Bone marrow (tissue), 2 donors: ENCODE measurements at places on chromosomes 11 and 22.
A peak's percentile ranks its signal among the peaks of the same experiment; 100 is the strongest.

- DNase-seq = no peak
Measured at GRCh38 chr11:1178906-1179305, 21.2 kb downstream of the MUC5AC start.

GRCh38 chr22:26004477-26004876, 164.8 kb upstream of the SEZ6L start:
- DNase-seq = no peak

GRCh38 chr22:30078320-30079311, 1.6 kb upstream of the HORMAD2 start:
- DNase-seq = no peak

DNA sequence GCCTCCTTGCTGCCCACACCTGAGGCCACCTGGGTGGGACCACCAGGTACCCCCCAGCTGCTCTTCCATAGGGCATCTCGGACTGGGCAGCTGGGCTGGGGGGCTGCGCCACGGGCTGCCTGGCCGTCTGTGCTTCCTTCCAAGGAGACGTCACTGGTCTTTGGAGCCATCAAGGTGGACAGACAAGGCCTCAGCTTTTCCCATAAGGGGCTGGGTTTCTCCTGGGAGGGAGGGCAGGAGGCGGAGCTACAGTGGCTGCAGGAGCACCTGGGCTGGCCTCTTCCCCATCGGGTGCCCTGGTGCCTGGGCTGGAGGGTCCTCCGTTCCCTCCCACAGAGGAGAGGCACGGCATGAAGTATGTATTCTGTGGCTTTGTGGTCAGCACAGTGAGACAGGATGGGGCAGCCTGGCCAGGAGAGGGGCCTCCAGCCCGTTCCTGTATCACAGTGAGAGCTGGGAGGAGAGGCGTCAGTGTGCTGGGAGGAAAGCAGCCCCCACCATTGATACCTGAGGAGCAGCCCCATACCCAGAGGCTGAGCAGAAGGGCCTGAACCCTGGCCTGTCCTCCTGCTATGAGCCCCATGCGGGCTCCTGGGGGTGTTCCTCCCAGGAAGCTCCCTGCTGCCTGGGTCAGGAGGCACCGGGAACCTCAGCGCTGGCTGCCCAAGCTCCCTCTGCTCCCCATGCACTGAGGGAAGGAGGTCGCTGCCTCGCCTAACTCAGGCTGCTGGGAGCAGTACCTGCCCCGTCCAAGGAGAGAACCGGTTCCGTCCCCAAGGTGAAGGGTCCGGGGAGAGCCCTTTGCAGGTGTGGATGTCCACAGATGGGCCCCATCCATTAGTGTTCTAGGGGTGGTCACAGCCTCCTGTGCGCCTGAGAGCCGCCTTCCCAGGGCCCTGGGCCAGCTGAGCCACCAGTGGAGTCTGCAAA, 1075.0 kb downstream of the BRD1 start:
- no peak for DNase-seq

- no peak for DNase-seq
Measured at GRCh38 chr11:34680206-34680605, 59.3 kb downstream of the EHF start.

DNA sequence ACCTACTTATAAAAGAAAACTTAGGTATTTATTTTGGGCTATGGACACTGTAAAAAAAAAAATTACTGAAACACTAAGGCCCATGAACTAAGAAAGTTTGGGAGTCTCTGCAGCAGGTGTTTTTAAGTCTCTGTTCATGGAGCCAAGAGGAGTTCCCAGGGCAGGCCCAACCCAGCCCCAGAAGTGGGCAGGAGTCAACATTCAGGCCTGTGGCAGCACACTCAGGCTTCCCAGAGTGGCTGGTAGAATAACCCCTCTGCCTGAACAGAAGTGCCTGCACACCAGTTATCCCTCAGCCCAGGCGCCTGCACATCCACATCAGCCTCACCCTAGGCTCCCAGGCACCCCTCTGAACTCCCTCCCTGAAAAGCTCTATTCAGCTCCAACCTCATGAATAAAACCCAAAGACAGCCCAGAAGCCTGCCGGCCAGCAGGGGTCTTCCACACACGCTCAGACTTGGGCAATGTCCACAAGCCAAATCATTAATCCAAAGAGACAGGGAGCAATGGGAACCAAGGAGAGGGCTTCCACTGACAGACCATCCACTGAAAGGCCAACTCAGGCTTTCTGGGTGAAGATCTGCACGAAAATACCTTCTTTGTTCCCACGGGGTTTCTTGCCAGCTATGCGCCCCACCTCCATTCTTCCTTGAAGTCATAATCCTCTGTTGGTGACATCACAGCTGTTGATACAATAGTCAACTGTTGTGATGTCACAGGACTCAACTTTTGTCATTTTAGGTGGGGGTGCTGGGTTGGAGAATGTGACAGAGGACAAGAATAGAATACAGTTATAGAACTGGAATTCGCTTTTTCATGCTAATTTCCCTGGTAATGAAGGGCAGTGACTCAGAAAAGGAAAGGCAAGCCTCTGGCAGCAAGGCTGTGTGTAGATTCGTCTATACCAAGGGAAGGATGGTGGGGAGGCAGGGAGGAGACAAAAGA, 83.7 kb downstream of the RPL27A start:
- DNase-seq = no peak

DNA sequence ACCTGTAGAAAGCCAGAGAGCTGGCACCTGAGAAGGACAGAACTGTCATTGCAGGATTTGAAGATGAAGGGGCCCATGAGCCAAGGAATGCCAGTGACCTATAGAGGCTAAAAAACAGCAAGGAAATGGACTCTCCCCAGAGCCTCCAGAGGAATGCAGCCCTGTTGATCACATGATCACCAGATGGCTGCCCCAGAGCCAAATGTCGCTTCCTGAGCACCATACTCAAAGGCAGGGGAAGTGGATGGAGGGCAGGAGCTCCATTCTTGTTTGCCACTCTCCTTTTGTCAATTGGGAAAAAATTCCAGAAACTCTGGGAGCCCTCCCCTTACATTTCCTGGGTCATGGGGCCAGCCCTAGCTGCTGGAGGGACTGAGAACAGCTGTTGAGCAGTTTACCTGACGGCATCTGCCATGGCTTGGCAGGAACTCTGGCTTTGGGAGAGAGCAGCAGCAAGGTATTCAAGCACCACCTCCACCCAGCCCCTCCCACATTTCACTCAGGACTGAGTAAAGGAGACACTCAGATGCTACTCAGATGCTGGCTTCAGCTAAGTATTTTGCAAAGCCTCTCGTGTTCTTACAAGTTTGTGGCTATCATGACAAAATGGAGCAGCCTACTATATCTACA, 46.9 kb downstream of the DKK3 start:
- no peak for DNase-seq

DNA sequence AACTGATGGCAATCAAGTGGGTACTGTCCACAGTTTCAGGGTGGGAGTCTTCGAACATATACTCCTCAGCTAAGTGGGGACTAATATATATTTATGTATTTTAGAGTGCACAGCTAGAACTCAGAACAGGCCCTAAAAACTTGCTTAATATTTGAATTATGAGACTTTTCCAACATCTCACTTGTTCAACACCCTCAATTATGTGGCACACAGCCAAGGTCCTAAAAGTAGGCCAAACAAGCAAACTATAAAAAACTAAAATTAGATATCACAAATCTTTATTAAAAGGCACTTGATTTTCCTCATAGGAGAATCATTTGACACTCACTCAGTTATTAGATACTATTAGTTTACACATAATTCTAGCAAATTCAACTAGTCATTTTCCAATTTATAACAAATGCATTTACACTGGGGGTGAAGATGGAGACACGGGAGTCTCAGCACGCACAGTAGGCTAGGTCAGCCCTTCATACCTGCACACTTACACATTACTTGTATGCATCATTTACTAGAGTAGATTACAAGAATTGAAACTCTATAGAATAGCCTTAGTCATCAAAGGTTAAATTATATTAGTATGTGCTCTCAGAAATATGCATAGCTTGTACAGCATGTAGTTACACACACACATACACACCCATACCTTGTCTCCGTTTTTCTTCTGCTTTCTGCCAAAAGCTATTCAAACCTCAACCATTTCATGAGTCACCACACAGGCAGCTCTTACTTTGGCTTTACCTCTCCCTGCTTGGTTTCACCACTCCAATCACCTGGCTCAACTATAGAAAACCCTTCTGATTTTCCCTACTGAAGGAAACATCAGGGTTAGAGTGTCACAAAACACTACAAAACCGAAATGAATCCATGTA, 171.5 kb downstream of the SBF2 start:
- DNase-seq = no peak

GRCh38 chr11:70142221-70142875, 60.7 kb upstream of the FADD start:
- DNase-seq = no peak

- no peak for DNase-seq
Measured at GRCh38 chr11:103727262-103727661, 309.2 kb upstream of the DDI1 start.

- peak; percentile 20 for DNase-seq
Measured at GRCh38 chr11:47216121-47216798, 1.5 kb downstream of the DDB2 start.

- DNase-seq = no peak
Measured at GRCh38 chr11:43923406-43924111, 18.9 kb upstream of the C11orf96 start.

DNA sequence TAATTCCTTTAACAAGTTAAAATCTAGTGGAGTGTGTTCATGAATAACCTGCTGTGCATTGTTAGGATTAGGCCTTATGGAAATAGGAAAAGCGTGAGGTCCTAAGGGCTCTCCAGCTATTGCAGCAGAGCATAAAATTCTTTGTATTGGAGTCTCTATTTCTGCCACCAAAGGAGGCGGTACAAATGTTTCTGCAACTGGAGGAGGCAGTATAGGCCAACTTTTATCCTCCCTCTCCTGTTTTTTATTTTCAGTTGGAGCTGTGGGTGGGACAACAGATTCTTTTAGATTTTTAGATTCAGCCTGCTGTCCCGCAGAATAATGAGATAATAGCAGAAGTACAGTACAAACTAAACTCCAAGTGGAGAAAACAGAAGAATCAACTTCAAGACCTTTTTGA, 26.2 kb downstream of the OR10A6 start:
- no peak for DNase-seq

DNA sequence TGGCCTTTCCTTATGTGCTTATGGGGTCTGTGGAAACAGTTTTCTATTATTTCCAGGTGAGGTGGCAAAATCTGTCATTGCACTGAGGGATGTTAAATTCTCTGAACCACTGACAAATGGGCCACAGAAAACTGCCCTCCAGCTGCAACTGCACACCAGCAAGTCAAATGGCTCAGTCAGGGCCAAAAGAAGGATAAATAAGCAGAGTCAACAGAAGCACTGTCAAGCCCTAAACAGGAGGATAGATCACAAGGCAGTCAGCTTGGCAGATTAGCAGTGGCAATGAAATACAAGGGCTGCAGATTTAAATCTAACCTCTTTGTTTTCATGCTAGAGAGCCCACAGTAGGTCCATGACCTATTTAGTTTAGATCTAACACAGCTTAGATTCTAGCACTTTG, 435.6 kb downstream of the ETS1 start:
- no peak for DNase-seq

- DNase-seq = no peak
Measured at GRCh38 chr22:37309211-37310074, 27.1 kb downstream of the CYTH4 start.

DNA sequence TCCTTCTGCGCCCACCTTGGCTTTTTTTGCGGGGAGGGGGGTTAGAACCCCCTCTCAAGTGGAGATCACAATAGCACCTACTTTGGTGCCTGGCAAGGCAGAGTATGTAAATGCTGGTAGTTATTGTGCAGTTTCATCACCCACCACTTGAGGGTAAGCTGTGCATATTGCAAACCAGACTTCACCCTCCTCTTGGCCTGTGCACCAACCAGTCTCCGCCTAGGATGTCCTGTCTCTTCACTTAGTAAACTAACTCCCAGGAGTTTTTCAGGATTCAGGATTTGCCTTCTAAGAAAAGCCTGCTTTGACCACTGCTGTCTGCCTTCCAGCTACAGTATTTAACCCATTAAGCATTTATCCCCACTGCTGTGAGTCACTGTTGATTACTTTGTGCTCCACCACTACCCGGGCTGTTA, 2.0 kb upstream of the UBXN1 start:
- peak; percentile 62 for DNase-seq

DNA sequence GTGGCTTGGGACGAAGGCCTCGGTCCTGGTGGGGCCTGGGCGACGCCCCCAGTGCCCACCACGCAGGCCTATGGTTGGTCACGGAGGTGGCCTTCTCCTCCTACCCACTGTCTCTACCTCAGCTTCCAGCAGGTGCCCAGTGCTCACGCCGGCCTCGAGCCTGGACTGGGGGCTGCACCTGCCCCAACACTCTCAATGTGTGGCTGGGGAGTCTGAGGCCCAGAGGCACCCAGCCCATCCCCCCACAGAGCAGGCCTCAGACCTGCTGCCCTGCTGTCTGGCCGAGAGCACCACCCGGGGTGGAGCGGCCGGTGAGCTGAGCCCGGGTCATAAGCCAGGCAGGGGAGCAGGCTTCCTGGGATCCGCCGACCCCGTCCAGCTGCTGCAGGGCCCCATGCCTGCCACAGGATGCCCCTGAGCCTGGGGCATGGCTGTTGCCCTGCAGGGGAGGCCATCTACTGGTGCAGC, 28.6 kb upstream of the MUC5AC start:
- no peak for DNase-seq

DNA sequence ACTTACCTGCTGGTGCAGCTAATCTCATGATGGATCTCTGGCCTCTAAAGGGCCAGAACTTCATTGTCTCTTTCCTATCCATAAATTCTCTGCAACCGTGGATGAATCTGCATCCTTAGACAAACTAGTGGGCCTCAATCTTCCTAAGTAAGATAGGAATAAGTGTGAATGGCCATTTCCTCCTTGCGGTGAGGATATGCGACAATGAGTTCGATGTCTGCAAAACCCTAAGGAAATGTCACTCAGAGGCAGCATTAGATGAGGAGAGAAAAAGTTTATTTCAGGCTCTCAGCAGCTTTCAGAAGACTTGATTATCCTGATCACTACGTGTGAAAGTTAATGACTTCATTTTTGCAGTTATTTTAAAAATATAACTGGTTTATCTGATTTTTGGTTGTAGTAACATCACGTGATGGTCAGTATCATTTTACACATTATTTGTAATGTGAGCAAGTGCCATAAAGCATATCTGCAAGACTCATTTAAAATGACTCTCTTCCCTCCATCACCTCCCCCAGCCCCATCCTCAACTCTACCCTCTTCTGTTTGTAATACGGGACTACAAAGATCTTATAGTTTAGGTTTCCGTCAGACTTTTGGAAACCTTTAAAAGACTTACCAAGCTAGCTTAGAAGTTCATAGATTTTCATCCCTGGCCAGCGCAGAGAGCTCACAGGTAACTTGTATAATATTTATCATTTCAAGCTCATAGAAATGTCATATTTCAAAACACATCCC, 10.2 kb downstream of the GRAP2 start:
- no peak for DNase-seq

- DNase-seq = no peak
Measured at GRCh38 chr11:96524475-96524874, 134.7 kb downstream of the JRKL start.

GRCh38 chr11:123100379-123101085, 38.6 kb upstream of the HSPA8 start:
- no peak for DNase-seq
